NCI-H774 (cell line): ENCODE measurements at places on chromosomes 2 and 18.

GRCh38 chr2:176669398-176670174 lies 400.3 kb downstream of the MTX2 start:
- DNase-seq, result no peak

- DNase-seq, result no peak
Observed at GRCh38 chr18:36298126-36298741, 721 bp downstream of the FHOD3 start.

DNA sequence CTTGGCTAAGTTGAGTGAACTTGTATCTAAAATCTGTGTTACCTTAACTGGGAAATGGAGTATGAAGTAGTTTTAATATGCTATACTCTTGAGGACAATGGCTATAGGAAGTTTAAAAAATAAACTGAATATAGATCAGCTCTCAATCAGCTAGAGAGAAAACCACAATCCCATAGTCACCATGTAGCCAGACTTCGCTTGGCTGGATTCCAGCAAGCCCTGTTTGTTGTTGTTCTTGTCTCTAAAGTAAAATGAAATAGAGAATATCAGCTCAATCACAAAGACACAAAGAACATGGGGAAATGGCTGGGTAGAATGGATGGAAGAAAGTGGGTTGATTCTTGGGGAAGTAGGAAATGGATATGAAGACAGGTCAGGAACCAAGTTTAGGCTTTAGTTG lies 234.9 kb downstream of the PHLPP1 start:
- DNase-seq, result no peak

GRCh38 chr2:65062843-65063825 lies 6.9 kb downstream of the CEP68 start:
- no peak for DNase-seq

- no peak for DNase-seq
Observed at GRCh38 chr2:210561475-210561874, 5.1 kb downstream of the CPS1 start.

DNA sequence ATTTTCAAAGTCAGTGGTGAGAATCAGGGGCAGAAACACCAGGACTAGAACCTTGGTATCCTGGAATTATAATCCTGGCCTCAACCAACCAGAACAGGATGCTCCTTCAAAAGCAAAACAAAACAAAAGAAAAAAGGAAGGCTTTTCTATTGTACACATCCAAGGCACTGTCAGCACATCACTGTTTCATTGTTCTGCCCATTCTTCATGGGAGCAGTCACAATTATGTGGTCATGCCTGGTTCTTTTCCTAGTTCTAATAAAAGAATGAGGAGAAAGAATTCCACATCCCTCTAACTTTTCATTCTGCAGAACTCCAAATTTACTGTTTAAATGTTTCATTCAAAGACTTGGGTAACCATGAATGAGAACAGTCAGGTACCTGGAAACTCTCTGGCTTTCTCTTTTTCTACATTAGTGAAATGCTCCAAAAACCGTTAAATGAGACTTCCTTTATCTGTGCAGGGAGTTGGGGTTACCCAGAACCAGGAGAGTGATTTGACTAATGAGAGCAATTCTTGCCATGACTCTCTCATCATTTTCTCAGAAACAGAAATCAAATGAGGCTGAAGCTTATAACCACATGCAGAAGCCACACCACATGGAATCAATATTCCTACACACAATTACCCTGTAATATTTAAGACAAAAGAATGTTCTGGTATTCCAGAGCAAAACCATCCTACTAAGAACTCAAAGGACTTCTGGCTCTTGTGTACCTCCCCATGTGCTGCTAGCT lies 110.9 kb upstream of the CCDC150 start:
- DNase-seq, result no peak

DNA sequence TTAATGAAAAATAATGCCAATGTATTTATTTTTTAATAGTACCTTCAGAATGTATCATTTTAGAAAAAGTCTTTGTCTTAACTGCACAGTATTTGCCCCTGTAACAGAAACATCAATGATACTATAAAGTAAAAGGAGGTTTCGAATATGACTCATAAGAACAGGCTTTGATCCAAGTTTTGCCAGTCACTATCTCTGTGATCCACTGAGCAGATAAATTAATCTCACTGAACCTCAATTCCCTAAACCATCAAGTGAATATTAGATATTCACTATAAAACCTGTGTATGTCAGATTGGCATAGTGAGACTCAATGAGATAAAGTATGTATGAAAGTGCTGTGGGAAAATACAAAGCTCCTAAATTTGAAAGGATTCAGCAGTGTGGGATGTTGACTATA lies 292.1 kb downstream of the EXOC6B start:
- DNase-seq, result no peak

GRCh38 chr2:43054367-43054766 lies 172.0 kb downstream of the ZFP36L2 start:
- DNase-seq, result no peak

- no peak for DNase-seq
Observed at GRCh38 chr18:51077217-51077616, 47.2 kb downstream of the SMAD4 start.

DNA sequence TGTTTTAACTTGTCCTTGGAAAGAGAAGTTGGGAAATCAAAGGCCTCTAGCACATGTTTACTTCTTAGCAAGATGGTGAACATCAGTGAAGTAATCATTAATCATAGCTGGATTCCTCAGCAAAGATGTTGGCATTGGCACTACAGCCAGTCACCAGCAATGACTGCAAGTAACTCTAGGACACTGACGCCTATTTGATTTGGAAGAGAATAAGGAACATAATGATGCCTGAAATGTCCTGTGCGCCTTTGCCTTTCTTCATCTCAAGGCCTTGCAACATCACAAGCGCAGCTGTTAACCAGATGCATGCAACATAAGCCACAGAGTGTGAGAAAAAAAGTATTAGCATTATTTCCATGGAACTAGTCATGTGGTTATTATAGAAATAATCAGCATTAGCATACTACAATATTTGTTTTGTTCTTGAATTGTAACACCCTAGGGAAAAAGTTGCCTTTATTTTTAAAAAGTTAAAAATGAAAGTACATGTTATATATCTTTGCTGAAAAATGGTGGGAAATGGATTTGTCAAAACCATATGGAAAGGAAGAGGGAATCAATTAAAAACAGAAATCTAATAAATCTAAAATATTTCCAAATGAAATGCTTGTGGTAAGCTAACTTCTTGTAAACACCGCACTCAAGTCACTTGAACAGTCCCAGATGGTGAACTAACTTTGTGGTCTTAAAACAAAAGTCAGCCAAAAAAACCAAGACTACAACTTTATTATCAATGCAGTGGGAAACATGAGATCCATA lies 55.6 kb downstream of the THADA start:
- no peak for DNase-seq

- DNase-seq, result no peak
Observed at GRCh38 chr2:157741819-157742484, 113.3 kb upstream of the ACVR1C start.

- peak; percentile 11 for DNase-seq
Observed at GRCh38 chr2:168138901-168139300, 108.5 kb downstream of the STK39 start.

GRCh38 chr2:135893374-135893794 lies 17.1 kb upstream of the MCM6 start:
- no peak for DNase-seq

GRCh38 chr2:181157326-181157725 lies 176.9 kb downstream of the UBE2E3 start:
- DNase-seq, result no peak

GRCh38 chr18:35581898-35582641 lies 530 bp downstream of the GALNT1 start:
- no peak for DNase-seq

DNA sequence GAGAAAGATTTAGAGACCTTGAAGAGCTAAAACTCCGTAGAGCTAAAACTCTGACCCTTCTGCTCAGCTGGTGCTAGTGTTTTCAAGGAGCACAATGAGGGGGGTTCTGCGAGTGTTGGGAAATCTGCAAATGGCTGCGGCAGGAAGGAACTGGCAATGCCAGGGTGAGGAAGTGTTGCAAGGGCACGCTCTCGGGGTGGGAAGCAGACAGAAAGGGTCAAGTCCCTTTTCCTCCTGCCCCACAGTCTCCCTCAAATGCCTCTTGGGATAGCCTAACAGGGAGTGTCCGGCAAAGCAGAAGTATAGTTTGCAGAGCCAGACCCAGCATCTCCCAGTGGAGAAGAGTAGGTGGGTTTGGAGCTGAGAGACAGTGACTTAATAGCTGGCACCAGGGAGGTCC lies 60.5 kb downstream of the NCAPH start:
- no peak for DNase-seq

GRCh38 chr18:49854681-49855080 lies 41.3 kb upstream of the ACAA2 start:
- no peak for DNase-seq

- DNase-seq, result no peak
Observed at GRCh38 chr18:30682672-30683071, 359.9 kb downstream of the DSC3 start.

DNA sequence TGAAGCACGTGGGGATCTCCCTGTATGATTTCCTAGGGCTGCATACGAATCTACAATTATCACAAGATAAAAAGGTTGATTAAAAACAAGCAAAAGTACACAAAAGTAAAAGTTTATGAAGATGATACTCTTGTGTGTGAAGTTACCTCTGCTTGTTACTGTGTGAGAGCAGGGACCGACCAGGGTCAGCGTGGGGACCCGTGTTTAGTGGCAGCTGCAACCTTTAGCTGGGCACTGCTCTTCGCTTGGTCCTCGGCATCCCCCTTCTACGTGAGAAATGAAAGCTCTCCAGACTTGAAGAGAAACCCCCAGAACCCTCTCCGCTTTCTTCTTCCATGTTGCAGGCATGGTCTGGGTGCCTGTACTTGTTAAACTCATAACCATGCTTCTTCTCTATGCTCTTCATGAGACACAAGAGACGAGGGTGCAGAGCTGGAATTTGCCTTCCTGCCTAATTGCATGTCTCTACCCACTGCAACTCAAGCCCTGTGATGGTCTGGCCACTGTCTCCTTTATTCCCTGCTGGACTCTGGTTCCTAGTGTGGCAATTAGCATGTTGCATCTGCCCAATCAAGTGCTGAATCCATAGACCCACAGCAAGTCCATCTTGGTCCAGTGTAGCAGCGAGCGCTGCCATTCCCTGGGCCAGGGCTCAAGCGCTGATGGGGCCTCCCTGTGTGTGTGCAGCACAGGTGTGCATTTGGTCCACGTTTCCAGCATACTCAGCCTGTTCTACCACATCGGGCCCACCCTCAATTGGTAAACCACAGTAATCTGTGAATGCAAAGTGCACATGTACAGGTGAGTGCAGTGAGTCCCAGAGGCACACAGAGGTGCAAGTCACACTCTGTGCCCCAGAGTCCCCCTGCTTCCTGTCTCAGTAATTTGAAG lies 88.5 kb downstream of the TWIST2 start:
- no peak for DNase-seq

GRCh38 chr2:15591373-15591691 lies 336 bp upstream of the DDX1 start:
- no peak for DNase-seq

GRCh38 chr2:136858656-136859055 lies 93.3 kb downstream of the THSD7B start:
- DNase-seq, result no peak

DNA sequence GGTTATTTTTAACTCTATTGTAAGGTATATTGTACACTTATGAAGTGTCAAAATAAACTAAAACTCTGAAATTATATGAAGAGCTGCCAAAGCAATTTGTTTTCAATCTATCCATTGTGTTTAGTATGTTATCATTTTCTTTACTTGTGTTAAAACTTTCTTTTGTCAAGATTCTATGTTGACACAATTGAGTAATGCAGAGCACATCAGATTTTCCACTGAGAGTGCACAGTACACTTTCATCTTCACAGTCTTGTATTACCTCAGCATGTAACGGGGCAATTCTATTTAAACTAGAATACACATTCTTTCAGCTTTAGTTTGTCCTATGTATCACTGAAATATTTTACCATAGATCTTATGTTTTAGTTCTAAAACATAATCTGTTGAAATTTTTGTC lies 304.4 kb upstream of the ZC3H15 start:
- no peak for DNase-seq

- no peak for DNase-seq
Observed at GRCh38 chr18:48095726-48096125, 165.3 kb upstream of the SMAD2 start.

DNA sequence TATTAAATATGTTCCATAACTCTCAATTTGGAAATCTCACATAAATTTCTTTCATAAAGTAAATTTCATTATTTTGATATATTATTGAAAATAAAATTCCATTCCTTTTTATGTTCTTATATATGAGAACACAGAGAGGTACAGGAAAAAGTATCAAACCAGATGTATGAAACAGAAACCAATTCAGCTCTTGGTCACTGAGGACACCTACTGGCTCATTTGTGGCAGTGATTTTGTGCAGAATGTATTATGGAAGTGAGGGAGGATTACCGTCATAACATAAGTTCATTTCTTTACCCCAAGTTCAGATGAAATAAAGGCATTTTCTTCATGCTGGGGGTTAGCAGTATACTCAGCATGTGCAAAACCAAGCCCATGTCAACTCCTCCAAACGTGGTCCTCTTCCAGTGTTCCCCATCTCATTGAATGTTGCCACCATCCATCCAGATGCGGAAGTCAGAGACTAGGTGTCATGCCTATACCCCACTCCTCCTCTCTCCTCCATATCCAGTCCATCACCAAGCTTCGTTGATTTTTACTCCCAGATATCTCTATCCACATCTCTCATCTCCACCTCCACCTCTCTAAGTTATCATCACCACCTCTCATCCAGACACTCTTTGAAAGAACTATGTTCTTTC lies 41.7 kb upstream of the MALL start:
- DNase-seq, result peak; percentile 52

GRCh38 chr2:224983712-224984554 lies 58.3 kb downstream of the DOCK10 start:
- DNase-seq, result no peak

GRCh38 chr2:160469164-160469563 lies 24.4 kb downstream of the RBMS1 start:
- DNase-seq, result no peak

- DNase-seq, result no peak
Observed at GRCh38 chr2:42865884-42866881, 73.8 kb upstream of the HAAO start.

DNA sequence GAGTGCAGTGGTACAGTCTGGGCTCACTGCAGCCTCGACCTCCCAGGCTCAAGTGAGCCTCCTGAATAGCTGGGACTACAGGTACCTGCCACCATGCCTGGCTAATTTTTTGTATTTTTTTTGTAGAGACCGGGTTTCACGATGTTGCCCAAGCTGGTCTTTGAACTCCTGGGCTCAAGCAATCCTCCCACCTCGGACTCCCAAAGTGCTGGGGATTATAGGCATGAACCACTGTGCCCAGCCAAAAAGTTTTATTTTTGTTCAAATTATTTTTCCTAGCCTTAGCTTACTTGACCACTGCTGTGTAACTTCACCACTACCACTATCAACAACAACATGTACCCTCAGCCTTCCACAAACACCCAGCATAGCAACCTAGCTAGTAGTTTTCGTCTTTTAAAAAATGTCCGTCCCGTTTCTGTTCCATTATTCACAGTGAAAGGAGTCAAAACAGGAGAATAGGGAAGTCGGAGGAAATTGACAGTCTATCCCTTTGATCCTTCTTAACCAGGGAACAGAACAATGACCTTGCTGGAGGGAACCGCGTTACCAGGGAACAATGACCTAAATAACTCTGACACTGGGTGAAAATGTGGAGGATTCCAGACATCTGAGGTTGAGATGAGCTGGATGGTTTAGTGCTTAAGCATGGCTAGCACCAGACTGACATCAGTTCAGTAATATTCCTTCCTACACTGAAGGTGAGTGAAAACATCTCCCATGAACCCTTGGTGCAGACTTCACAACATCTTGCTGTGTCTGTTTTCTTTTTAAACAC lies 69.2 kb upstream of the ARL4C start:
- DNase-seq, result no peak
